ENCODE measurements at places on chromosomes 6 and 20.

- DNase-seq = no peak
Measured at GRCh38 chr20:44621325-44621724, 30.2 kb downstream of the ADA start.

GRCh38 chr6:25103603-25104002 is 167.8 kb upstream of the RIPOR2 start:
- DNase-seq = no peak

- DNase-seq = peak; percentile 66
Measured at GRCh38 chr6:116010790-116011401, 49.8 kb downstream of the FRK start.

DNA sequence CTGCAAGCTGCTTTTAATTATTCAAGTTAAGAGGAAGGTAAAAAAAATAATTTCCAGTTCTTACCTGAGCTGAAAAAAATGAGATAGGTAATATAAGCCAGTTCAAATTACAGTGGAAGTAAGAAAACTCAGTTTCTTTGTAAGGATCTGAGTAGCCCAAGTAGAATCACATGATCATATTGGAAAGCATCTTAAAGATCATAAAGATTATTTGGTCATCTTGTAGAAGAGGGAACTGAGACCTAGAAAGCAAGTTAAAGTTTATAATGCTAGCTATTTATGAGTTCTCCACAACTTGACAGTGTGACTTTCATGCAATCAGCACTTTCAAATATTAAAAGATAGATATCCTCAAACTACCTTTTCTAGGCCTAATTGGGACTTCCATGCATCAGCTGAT is 80.5 kb downstream of the FARS2 start:
- DNase-seq = no peak

DNA sequence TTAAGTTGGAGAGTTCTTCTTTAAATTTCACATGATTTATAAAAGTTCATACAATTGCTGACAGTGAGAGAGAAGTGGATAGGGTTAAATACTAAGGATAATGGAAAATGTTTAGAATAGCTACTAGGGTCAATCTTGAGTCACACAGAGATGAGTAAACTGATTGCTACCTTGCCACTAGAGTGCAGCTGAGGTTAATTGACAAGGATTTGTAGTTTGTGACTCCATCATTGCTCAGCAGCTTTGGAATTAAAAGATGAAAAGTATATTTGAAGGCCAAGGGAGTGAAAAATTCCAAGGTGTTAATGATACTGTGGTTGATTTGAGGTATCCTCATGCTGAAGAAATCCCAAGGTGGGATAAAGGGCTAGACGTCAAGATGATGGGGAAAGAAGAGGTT is 524.0 kb downstream of the UTRN start:
- peak; percentile 81 for DNase-seq
